ENCODE measurements at places on chromosomes 13 and 19.

DNA sequence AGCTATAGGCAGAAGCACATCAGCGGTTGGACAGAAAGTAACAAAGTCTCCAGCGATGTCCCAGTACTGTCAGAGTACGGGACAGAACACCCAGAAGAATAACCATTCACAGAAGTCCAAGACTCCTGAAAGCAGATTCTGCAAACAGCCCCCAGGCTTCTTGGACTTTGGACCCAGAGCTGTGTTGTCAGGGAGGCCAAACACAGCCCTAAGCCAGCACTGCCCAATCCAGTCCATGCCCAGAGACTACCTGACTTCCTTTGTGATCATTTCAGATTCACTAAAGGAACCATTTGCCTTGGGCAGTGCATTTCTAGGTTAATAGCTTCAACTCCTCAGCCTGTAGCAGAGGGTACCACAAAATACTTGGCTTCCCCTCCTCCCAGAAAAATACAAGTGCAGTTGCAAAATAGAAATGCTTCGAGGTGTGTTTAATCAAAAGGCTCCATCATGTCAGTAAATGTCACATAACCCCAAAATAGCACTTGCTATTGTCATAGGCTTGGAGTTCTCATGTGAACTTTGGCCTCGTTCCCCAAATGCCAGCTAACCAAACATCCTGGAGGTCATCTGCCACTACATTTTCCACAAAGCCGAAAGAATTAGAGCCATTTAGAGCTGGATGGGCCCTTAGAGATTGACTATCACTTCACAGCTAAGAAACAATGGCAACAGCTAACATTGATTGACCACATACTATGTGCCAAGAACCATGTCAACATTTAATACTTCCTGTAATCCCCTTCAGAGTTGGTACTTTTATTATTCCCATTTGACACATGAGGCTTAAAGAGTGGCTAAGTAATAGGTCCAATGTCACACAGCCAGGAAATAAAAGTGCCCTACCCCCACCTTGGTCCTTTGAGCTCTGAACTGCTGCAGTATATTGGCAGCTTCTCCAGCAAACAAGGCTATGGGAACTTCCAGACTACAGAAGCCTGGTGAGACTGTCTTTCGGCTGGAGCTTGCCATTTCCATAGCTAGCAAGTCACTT is 329.9 kb downstream of the FOXO1 start:
- peak; percentile 78 for DNase-seq

- no peak for DNase-seq
These were observed 5.6 kb downstream of the SNRPA start for GRCh38 chr19:40756502-40757110.

- DNase-seq, result no peak
These were observed 89.9 kb downstream of the FGF14 start for GRCh38 chr13:102311901-102312300.

DNA sequence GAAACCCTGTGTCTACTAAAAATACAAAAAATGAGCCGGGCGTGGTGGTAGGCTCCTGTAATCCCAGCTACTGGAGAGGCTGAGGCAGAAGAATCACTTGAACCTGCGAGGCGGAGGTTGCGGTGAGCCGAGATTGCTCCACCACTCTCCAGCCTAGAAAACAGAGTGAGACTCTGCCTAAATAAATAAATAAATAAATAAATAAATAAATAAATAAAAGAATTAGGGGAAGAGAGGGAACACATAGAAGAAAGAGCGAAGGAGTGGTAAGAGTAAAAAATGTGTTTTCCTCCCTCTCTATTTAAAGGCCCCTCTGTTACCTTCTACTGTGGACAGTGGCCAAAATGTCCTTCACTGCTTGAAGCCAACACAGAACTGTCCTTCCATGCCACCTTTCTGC is 103.9 kb upstream of the SOX21 start:
- no peak for DNase-seq

DNA sequence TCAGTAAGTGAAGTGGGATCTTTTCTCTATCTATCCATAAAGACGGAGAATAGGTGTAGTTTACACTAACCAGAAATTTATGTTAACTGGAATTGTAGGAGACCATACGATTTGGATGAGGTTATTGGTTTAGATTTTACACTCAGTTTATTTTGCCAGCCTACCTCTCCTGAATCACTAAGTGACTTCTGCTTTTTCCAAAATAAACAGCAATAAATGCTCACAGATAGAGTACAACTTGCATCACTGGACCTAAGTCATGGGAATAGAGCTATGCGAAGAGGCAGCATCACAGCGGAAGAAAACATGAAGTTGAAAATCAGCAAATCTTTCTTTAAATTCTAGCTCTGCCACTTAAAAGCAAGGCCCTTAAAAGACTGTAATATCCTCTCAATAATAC is 781.0 kb downstream of the LIG4 start:
- DNase-seq, result no peak

GRCh38 chr13:30097701-30098100 is 209.7 kb downstream of the KATNAL1 start:
- DNase-seq, result no peak

DNA sequence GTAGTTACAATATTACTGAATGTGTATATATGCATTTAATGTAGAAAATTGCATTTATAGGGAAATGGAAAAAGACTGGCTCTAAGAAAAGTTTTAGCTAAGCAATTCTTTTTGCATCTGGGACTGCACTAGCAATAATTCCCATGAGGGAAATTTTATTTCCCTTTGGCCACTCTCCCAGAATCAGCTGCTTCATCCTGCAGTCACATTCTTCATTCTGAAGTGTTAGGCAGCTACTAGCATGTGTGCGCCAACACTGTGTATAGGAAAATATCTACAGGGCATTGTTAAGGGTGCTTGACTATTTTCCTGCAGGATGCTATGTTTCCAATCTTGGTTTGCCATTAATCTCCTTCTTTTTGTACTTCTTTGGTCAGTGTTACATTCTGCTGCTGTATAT is 312.8 kb upstream of the PCDH20 start:
- no peak for DNase-seq

DNA sequence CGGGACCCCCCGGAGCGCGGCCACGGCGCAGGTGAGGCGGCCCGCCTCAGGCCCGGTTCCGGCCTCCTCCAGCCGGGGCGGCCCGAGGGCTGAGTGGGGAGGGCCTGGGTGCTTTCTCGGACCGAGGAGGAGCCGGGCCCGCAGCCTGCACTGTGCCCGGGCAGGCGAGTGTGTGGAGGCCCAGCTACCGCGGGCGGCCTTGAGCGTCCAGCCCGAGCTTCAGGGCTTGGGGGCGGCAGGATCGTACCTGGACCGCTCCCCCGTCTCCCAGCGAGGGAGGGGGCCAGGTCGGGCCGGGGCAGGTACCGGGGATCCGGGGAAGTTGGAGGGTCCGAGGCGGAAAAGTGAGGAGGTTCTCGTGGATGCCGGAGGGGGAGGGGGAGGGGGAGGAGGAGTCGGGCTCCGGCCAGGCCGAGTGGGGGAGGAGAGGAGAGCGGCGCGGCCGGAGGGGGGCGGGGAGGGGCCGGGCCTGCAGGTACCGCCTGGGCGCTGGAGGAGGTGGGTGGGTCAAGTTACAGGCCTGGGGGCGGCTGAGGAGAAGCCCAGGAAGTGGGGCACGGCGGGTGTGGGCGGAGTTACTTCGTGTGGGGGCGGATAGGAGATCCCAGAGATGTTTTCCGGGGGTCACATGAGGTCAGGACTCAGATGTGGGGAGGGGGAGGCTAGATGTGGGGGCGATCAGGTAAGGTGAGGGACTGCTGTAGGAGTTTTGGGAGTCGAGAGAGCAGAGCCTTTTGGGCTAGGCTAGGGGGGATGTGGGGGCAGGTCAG is 545 bp downstream of the NACC1 start:
- no peak for DNase-seq

GRCh38 chr13:23460309-23460708 is 26.8 kb upstream of the SACS start:
- DNase-seq, result no peak

GRCh38 chr19:17264641-17264979 is at the start of gene USHBP1:
TSS of gene USHBP1 (minus strand) at chr19:17264745. CDS start at chr19:17264299, 446 bp downstream.
- peak; percentile 76 for DNase-seq

DNA sequence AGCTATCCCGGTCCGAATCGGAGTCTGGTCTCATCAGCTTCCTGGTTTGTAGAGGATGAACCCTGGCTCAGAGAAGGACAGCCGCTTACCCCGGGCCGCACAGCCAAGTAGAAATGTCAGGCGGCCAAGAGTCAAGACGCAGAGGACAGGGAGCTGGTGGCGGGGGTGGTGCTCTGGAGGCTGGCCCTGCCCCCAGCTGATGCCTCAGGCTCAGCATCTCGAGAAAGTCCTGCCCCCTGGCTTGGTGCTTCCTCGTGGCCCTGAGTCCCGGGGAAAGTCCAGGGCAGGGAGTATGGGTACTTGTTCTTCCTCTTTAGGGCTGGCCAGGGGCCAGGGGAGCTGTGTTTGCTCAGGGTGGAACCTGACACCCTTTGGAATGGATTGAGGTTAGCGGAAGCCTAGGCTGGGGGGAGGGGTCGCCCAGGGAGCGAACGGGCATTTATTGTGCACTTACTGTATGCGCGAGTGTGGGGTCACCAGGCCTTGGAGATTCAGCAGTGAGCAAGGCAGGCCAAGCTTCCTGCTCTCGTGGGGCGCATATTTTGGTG is 2.2 kb downstream of the TJP3 start:
- no peak for DNase-seq

DNA sequence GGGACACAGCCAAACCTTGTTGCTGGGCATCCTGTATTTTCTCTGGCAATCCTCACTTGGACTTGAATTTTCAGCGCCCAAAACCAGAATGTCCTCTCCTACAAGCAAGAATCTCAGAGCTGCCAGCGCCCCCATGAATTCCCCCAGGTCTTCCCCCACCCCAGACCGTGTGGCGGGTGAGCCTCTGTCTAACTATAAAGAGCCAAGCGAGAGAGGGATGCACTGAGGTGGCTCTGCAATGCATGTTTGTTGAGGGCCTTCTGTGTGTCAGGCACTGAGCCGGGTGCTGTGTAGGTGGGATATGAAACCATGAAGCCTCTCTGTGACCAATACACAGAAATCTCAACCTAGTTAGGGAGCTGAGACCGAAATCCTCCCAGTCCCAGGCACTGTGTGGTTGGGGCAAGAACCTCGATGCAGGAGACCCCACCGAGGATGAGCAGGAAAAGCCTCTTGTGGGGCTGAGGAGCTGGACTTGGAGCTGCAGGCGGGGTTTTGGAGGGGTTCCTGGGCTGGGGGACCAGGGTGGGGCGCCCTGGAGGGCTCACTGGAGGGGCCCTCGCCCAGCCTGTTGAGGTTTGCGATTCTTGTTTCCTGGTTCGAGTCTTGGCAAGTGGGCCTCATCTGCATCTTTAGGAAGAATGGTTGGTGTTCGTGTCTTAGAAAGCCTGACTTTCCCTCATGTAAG is 12.4 kb upstream of the PROZ start:
- DNase-seq, result peak; percentile 67

DNA sequence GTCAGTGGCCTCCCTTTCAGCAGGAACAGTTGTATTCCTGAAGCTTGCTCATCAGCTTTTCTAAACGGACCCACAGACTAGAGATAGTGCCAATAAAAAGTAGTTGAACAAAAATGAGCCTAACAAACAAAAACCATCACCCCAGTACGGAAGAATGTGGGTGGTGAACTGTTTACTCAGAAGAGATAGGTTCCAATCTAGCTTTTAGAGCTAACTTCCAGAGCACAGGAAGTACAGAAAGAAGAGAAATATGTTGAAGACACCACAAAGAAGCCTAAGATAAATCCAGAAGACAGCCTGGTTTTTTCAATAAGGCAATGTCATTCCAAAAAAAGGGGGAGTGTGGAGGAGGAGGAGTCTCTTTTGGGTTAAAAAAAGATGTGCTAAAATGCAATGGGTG is 2.8 kb upstream of the LMO7 start:
- DNase-seq, result no peak

GRCh38 chr19:34969721-34970120 is 5.7 kb upstream of the ZNF792 start:
- no peak for DNase-seq

GRCh38 chr13:44826591-44827350 is 162.5 kb downstream of the NUFIP1 start:
- DNase-seq, result no peak

DNA sequence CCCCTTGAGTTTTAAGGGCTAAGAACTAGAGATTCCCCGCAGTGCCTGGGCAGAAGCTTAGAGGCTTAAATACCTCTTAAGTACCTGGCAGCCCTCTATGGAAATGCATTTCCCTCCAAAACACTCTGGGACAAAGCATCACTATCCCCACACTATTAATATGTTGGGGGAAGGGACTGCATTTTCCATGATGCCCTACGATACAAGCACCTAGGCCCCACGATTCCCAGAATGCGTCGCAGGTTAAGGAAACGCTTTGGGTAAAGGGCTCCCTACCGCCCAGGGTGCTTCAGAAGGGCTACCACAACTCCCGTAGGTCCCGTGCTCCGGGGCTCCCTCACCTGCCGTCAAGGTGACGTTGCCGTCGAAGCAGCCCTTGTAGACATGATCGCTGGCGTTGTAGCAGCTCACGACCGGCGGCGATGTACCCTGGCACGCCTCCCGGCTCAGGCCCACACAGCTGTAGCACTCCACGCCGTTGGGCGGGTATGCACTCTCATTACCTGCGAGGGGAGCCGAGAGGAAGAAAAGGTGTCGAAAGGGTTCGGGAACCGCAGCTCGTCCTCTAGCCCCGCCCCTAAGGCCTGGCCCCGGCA is 2.5 kb downstream of the LYPD3 start:
- DNase-seq, result no peak

DNA sequence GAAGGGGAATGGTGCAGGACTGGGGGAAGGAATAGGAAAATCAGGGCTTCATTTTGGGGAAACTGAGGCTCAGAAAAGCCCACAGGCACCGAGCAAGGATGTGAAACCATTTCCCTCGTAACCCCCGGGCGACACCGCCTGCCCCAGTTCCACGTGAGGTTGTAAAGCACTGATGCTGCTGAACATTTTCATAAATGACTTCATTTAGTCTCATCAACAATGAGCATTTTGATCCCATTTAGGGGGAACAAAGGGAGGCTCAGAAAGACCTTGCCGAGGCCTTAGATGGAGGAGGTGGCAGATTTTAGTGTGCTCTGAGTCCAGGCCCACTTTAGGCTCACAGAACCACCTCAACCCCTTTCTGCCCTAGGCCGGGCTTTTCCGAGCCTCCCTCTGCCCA is 20.5 kb upstream of the FBXO27 start:
- DNase-seq, result no peak

- no peak for DNase-seq
These were observed 513.1 kb downstream of the SLITRK6 start for GRCh38 chr13:85286081-85286480.

- DNase-seq, result no peak
These were observed 2.7 kb downstream of the MAB21L1 start for GRCh38 chr13:35473802-35474201.

- DNase-seq, result no peak
These were observed 44.5 kb downstream of the SLC7A9 start for GRCh38 chr19:32824916-32825608.

GRCh38 chr13:94322925-94323763 is 156.3 kb downstream of the DCT start:
- no peak for DNase-seq
